ENCODE measurements at places on chromosomes 6 and 20.

- no peak for DNase-seq
These were observed 288.2 kb downstream of the CENPW start for GRCh38 chr6:126628125-126628524.

DNA sequence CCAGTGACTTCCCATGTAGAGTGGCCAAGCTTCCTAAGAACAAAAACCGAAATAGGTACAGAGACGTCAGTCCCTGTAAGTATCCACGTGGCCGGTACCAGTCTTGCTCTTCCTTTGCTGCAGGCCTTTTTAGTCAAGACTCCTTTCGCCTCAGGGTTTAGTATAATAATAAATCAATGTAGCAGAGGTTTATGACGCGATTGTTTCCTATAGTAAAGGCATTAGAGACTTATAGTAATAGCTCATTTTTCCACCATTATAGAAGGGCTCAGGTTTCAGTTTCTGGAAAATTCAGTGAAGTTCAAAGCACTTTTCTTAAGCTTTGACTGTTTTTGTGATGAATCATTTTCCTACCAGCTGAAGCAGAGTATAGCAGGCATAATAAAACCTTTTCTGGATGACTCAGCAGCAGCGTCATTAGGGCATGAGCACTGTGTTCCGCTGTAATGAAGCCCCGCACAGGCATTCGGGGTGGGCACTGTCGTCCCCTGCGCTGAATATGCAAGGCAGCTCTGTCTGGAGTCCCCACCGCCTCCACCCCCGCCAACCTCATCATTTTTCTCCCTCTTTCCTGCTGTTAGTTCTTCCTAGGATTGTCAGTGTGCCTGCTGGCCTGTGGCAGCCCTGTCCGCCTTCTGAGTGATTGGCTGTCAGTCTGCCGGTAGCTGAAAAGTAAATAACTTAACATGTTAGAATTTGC is 51.3 kb downstream of the PTPN1 start:
- peak; percentile 90 for DNase-seq

DNA sequence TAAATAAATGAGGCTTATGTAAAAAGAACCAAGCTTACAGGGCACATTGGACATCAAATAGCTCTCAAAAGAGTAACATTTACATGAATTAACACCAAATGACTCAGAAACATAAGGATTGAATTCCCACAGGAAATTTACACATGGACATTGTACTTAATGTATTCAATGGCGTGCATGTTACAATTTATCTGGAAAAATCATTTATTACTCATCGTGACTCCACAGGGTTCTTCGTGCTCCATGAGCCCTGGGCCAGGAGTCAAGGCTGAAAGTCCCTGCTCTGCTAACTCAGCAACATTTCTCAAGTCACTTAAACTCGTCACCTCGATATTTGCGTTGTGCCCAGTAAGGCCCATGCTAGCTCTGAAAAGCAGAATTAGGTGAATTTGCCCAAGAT is 158.5 kb downstream of the PHACTR1 start:
- peak; percentile 54 for DNase-seq

DNA sequence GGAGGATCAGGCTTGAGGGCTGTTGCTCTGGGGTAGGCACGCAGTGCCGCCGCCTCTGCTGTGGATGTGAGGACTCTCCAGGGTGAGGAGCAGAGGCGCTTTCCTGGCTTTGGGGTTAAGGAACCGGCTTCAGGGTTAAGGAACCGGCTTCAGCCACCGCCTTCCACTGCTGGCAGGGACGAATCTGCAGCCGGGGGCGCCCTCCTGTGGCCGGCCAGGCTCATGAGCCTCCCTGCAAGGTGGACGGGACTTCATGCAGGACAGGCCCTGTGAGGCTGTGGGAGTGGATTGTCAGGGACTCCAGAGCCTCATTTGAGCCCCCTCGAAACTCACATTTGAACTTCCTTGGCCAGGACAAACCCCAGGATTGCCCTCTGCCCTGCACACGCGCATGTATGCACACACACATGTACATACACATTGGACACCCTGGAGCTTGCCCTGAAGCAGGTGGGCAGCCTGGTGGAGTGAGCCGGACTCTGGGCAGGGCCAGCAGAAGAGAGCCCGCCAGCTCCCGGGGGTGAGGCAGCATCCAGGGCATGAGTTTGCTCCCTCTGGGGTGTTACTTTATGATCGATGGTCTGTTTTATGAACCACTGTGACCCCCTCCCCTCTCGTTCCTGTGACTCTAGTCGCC is 146.9 kb downstream of the PHACTR3 start:
- peak; percentile 93 for DNase-seq

DNA sequence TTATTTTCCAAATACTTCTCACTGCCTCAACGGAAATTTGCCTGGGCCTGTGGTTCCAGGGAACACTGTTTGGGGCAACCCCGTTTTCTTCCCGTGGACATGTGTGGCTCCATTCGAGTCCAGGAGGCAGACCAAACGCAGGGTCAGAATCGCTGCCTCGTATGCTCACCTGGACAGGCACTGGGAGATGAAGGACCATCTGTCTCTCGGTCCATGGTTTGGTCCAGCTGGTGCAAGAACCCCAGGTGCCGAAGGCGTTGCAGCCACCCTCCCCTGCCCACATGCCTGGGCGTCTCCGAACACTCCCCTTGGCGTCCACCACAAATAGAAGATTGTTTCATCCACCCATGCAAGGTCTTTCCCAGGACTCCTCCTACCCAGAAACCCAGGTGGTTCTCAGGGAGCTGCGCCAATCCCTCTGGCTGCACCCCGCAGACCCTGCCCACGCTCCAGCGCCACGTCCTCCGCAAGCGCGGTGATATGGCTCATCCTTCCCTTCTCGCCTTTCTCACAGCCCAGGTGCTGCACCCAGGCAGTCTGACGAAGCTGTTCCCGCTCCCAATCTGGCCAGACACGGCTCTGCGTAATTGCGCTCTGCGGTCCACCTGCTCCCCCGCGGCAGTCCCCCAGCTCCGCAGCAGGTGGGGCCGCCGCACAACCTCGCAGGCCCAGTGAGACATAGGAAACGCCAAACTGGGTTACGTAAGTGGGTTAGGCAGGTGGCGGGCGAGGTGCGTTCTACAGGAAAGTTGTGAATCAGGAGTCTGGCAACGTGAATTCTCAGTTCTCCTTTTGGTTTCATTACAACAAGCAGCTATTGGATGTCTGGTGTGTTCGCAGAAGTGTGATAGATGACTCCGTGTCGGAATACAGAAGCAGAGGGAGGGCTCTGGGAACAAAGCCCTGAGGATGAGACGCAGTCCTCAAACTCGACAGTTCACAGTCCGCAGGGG is 146.2 kb upstream of the ECI2 start:
- no peak for DNase-seq

DNA sequence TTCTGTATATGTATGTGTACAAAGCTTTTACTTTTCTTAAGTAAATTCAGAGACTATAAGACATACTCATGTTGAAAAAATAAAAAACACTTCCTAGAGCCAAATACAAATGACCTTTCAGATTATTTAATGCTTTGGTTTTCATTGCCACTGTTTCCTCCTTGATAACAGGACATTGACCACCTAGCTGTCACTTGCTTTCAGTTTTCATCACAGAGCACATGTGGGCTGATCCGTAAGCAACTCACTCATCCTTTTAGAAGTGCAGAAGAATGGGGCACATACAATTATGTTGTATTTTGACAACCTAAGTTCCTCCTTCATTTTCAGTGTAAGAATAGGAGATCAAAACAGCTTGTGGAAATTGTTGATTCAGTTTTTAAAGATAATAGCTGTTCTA is 6.2 kb downstream of the ZBTB2 start:
- no peak for DNase-seq

GRCh38 chr20:20396794-20397193 is 28.9 kb downstream of the INSM1 start:
- DNase-seq = no peak

- DNase-seq = peak; percentile 65
These were observed 1.2 kb upstream of the ACAT2 start for GRCh38 chr6:159760602-159761057.

DNA sequence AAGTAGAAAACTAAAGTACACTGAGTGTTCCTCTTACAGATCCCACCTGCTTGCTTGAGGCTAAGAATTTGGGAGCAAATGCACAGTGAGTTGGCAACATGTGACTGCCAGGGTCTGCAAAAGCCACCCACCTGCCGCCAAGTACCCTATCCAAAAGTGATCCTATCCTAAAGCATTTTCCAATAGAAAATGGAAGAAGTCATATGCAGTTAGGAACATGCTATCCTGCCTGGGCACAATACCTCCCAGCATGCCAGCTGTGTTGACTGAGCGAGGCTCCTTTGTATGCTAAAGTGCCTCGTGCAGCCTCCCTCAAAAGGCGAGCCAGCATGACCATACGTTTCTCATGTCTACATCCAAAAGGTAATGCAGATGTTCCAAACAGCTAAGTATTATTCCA is 52.7 kb downstream of the TRAF3IP2 start:
- DNase-seq = no peak

- no peak for DNase-seq
These were observed 354.4 kb upstream of the KCNQ5 start for GRCh38 chr6:72267470-72267869.

DNA sequence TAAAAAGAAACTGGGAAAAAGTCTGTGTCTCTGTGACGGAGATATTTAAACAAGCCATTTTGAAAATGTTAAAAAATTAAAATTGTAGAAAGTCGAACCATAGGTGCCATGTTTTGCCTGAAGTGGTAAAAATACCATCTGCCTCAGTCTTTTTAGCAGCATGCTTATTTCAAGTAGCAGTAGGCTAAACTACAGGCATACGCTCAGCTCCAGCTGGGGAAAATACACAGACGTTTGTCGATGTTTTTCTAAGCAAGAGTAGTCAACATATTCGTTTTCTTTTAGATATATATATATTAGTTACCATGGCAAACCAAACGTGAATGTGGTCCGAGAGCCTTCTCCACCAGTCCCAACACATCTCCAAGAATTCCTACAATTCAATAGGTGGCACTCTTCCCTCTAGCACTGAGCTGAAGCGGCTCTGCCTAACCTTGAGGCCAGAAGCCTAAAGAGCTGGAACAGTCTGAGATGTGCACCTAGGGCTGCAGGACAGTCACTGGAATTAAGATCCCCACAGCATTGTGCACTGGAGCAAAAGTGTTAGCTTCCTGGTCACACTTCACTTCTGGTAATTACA is 70.2 kb upstream of the BEND3 start:
- no peak for DNase-seq

GRCh38 chr6:130526466-130526865 is 160.6 kb downstream of the TMEM200A start:
- no peak for DNase-seq

DNA sequence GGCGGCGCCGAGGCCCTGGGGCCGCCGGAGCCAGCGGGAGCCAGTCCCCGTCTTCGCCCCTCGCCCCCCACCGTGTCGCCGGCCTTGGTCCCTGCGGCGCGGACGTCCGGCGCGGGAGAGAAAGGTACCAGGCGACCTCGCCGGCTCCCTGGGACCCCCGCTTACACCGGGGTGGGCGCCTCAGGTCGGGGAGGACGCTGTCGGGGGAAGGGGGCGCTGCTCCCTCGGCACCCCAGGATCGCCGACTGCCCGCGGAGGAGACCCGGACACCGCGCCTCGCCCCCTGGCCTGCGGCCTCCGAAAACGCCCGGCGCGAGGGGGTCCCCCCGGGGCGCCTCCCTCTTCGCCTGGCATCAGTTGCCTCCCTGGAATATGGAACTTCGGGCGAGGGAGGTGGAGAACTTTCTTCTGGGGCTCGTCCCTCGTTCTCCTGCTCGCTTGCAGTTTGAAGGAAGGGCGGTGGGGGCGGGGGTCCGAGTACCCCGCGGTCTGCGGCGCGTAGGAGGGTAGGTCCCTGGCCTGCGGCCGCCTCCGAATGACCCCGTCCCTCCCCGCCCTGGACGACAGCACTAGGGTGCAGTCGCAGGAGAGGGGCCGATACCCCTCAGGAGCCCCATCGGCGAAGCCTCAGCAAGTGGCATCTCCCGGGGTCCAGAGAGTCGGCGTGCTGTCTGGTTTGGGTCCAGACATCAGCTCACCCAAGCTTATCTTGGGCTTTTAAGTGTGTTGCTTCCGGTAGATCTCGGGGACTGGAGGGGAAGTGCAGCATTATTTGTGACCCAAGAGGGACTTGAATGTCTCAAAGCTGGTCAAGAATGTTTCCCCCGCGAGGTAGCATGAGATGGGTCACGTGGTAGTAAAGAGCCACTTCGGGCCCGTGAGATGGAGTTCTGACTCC is 549 bp downstream of the ANKRD6 start:
- no peak for DNase-seq

GRCh38 chr6:111231090-111231459 is 143.8 kb downstream of the SLC16A10 start:
- no peak for DNase-seq

DNA sequence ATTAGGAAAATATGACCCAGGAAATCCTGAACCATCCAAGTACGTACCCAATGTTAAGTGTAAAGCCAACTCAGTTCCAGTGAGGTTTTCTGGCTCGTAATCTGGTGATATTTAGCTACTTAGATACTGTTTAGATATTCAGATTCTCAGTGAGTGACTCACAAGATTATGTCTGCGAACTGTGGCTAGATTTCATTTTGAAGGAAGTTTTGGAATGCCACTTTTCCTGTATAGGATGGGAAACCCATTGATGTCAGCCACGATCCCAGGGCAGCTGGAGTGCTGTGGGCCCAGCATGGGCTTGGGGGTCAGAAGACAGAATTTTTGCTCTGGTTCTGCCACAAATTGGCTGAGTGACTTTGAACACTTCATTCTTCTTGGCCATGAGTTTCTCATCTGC is 76.3 kb downstream of the TMEM170B start:
- DNase-seq = peak; percentile 61

- no peak for DNase-seq
These were observed 191.7 kb upstream of the PMEPA1 start for GRCh38 chr20:57901526-57901925.

DNA sequence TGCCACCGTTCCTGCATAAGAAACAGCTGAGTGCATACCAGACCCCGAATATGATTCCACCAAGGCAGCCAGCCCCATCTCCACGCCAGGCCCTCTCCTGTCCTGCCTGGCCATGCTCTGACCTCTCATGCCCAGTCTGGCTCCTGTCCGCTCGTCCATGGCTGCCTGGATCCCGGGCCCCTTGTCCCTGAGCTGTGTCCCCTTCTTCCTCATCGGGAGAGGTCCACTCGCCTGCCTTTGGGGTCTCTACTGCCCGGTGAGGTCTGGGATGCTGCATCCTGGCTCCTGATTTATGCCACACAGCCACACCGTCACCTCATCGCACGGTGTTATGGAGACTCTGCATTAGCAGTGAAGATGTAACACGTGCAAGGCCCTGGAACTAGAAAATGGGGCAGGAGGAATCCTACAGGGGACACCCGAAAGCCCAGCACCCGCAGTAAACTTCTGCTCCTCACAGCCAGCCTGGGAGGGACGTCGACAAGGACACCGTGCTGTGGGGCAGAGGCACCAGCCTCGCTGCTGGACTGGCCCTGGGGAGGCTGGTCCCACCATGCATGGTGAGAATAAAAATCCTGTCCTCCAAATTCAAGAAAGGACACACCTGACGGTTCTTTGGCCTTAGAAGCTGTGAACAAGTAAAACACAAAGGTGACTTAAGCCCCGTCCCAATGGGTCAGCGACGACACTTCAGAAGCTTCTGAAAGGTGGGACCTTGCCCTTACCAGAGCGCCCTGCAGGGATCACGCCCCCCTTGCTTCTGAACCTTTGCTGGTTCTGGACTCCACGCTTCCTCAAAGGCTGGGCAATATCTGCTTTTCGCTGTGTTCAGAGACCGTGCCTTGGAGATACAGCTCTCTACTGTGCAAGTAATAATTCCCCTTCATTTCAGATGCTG is 103.0 kb downstream of the DLL1 start:
- DNase-seq = no peak

GRCh38 chr6:112839525-112839961 is 492.4 kb downstream of the RFPL4B start:
- DNase-seq = peak; percentile 70

All from GM03348 (cell line).